ELF-1 (cell line): ENCODE measurements at places on chromosomes 13 and 19.

DNA sequence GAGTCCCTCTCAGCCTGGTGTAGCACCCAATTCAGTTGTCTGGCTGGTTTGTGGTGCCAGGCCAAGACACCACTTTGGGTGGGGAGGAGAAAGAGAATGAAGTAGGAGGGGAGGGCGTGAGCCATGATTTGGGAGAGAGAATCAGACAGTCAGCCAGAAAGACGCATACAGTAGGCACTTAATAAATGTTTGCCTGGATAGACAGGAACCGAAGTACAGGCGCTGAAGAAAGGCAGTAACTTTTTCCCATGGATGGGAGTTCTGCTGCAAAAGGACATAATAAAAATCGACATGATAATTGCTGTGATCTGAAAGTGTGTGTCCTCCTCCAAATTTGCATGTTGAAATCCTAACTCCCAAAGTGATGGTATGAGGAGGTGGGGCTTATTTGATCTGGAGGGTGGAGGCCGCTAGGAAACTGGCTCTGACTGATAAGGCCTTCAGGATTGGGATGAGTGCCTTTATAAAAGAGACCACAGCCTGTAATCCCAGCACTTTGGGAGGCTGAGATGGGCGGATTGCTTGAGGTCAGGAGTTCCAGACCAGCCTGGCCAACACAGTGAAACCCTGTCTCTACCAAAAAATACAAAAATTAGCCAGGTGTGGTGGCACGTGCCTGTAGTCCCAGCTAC is 38.4 kb upstream of the PDCD5 start:
- no peak for DNase-seq

GRCh38 chr13:98856983-98857382 is 104.5 kb upstream of the SLC15A1 start:
- no peak for DNase-seq

- DNase-seq: no peak
These were observed 70.1 kb downstream of the NALCN start for GRCh38 chr13:101346161-101346560.

- DNase-seq: peak; percentile 90
These were observed 1.5 kb upstream of the ECSIT start for GRCh38 chr19:11530432-11530831.

DNA sequence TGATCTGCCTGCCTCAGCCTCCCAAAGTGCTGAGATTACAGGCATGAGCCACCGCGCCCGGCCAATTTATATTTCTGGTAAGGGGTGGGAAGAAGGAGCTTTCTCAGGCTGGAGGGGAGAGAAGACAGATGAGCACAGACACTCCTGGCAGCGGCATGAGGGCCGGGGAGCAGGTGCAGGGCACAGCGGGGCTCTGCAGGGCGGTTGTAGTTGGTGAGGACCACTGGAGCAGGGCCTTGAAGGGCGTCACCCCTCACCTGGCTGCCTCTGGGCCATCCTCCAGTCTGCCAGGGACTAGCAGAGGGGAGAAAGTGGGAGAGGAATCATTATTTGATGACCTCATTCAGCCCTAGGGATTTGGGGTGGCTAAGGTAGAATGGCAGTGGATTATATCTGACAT is 8.6 kb upstream of the CSNK1G2 start:
- no peak for DNase-seq

DNA sequence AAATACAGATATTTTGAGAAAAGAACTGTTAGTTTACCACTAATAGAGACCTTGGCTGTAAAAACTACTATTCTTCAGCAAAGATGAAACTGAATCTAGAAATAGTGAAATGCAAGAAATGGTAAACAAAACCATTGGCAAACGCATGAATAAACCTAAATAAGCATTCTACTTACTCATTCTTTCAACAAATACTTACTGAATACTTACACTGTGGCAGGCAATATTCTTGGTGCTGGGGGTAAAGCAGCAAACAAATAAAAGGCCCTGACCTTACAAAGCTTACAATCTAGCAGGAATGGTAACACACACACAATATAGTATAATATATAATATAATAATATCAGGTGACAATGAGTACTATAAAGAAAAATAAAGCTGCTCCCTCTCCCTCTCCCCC is 38.7 kb downstream of the KATNAL1 start:
- no peak for DNase-seq

- DNase-seq: no peak
These were observed 2.9 kb downstream of the CGB3 start for GRCh38 chr19:49020931-49021895.

DNA sequence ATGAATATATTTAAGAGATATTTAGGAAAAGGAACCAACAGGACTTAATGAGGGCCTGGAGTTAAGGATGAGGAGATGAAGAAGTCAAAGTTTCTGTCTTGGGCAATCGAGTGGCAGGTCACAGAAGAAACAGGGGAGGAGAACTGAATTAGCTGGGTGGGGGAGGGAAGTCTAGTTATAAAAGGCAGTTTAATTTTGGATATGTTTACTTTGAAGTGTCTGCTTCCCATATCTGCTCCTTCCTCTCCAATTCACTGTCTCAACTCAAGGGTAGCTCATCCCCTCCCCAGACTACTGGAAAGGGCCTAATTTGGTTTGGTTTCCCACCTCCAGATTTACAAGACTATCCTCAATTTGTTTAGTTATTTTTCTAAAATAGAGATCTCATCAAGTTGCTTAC is 195.9 kb downstream of the VWA8 start:
- no peak for DNase-seq

DNA sequence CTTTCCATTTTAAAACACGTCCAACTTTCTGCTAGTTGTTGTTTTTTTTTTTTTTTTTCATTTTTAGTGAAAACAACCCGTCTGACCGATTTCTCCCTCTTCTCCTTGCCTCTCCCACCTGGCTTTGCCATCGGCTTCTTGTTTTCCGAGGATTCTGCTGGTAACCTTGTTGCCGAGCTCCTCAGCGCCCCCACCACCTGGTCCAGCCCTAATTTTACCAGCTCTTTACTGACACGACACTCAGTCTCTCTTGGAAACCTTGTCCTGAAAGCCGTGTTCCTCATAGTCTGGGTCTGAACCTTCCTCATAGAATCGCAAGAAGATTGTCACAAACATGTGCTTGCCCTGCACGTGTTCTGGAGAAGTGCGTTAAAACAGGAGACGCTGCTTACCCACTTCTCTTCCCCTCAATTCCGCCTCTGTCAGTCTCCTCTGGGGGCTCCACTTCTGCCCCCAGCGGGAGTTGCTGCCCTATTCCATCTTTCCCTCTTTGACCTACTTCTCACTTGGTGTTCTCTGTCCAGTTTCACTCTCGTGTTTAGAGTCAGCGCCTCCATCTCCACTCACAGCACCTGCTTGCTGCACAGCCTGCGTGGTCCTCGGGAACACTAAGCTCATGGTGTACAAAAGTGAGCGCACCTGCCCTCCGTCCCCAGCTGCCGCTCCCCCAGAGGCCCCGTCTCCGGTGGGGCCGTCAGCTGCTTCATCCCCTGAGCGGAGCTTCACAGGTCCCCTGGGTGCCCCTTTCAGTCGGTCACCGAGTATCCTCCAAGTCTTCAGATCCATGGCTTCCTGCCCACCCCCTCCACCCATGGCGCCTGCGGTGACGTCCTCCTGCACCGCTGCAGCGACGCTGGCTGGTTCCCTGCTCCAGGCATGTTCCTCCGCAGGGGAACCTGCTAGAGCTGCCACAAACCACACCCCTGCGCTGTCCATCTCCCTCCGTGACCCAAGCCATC is 65.1 kb downstream of the TM9SF2 start:
- no peak for DNase-seq

- no peak for DNase-seq
These were observed 3.1 kb downstream of the TMEM86B start for GRCh38 chr19:55225415-55225958.

GRCh38 chr19:18446145-18446810 is 8.3 kb upstream of the ISYNA1 start:
- peak; percentile 46 for DNase-seq

DNA sequence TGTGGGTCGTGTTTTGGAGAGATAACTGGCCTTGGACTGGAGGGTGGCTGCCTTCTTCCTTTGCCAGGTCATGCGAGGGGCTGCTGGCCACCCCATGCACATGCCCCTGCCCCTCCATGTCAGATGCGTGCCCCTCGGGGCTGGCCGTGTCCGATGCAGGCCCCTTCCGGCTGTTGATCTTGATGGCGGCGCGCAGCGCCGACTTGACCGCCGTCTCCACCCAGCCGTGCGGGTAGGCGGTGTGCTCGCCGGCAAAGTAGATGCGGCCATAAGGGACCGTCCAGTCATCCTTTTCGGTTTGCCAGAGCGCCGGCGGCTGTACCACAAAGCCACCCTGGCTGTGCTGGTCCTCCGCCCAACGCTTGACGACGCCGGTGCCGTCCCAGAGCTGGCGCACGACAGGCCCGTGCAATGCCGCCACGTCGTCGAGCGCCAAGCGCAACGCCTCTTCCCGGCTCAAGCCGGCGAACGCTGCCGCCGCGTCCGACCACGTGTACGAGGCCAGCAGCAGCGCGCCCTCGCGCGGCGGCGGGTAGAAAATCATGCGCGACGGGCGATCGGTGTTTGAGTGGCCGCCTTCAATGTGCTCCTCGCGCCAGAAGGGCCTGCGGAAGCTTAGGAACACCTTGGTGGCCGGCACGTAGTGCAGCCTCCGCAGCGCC is 6.9 kb downstream of the IL4I1 start:
- DNase-seq: peak; percentile 99

GRCh38 chr13:74644229-74644628 is 510.0 kb upstream of the KLF12 start:
- DNase-seq: no peak

- DNase-seq: no peak
These were observed 790 bp upstream of the SUGT1 start for GRCh38 chr13:52651897-52652195.

- no peak for DNase-seq
These were observed 23.6 kb upstream of the LSM14A start for GRCh38 chr19:34148658-34149185.

- no peak for DNase-seq
These were observed 36.6 kb downstream of the MYCBP2 start for GRCh38 chr13:77290342-77290741.

DNA sequence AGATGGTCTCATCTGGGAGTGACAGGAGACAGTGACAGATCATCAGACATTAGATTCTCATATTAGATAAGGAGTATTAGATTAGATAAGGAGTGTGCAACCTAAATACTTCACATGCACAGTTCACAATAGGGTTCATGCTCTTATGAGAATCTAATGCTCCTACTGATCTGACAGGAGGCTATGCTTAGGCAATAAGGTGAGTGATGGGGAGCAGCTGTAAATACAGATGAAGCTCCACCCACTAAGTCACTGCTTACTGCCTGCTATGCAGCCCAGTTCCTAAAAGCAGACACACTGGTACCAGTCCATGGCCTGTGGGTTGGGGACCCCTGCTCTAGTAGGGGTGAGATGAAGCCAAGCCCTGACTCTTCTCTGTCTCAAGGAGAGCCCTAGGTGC is 10.0 kb upstream of the IGFL3 start:
- no peak for DNase-seq

DNA sequence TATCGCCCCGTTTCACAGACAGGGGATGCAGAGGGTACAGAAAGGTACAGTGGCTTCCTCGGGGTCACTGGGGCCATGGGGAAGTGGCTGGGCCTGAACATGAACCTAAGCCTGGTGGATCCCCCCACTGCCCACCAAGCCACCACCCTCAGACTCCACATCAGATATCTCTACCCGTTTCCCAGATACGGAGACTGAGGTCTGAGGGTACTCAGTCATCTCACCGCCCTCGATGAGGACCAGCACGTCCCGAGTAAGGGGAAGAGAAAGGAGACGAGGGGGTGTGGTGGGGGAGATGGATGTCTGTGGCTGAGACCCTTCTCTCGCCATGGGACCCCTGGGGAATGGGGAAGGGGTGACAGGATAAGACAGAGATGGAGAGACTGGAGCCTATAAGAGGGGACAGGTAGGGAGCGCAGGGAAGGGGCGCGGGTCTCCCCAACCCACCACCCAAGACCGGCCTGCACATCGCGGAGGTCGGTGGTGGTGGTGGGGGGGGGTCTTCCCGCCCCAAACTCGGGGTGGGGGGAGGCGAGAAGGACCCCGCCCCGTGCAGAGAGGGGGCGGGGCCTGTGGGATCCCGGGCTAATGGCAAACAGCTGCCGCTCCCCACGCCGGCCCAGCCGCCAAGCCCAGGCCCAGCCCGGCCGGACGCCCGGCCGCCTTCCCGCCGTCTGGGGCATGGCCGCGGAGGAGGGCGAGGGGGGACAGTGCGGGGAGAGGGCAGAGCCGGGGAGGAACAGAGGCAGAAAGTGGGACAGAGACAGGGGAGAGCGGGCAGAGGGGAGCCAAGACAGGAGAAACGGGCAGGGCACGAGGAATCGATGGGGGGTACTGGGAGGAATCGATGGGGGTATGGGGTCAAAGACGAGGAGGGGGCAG is 698 bp downstream of the KANK2 start:
- no peak for DNase-seq

DNA sequence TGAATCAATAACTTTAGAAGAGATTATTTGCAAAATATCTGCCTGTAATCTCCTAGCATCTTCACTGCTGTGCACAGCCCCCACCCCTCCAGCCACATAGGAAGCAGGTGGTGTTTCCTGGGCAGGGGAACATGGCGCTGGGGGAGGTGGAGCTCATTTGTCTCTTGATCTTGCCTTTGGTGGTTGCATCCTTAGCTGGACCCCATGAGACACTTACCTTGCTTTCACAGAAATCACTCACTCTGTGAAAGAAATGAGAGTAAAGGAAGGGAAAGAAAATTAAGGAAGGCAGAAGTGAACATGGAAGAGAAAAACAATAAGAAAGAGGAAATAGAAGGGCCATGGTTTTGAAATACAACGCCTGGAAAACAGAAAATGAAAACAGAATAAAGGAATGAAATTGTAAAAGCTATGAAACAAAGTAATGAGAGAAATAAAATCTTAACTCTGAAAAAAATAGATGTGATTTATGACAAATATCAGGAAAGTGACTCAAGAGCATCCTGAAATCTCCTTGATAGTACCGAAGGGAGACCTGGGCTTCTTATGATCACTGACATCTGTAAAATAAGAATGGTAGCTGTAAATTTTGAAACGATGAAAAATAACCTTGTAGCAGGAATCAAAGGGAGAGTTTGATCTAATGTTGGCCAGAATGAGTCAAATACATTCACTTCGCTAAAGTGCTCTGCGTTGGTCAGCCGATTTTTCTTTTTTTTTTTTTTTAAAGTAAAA is 17.2 kb upstream of the RNASEH2B start:
- no peak for DNase-seq

DNA sequence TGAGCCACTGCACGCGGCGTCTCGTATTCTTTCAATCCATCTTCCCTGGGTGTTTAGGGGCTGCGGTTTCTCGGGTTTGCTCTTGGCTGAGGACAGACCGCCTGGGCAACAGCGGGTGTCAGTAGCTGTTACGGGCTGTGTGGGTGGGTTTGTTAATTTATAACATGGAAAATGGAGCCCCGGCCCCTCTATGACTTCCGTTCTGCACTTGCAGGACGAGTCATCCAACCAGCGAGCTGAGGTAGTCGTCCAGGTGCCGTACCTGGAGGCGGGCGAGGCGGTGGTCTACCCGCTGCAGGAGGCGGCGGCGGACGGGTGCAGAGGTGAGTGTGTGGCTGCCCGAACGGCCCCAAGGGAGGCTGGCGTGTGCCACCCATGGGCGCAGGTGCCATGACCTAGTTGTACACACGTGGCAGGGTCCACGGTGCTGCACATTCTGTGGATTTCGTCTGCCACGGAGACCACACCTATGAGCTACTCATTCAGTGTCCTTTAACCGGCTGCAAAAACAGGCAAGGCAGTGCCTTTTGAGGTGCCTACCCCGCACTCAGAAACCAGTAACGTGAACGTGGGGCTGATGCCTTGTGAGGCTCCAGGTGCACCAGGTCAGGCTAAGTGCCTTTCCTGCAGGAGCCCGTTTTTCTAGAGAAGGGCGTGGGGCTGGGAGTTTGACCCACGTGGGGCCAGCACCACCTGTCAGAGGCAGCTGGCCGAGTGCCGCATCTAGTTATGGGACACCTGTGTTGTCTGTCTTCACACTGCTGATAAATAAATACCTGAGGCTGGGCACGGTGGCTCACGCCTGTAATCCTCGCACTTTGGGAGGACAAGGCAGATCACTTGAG is 10.9 kb downstream of the POLR2E start:
- DNase-seq: no peak
